ENCODE measurements at places on chromosomes 7 and 10.

DNA sequence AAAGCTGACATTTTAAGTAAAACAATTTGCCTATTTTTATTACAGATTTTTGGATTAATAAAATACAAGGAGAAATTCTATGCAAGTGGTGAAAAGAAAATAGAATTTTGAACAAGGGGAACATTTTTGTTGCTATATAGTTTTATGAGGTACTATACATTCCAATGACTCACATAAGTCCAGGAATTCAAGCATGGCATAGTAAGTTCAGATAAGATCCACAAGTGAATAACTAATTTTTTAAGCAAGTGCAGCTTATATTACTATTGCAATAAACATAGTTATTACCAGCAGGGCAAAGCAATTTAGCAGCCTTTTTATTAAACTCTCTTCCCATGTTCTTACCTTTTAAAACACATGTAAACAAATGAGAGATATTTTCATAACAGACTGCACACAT lies 1123.5 kb upstream of the LRRN3 start:
- H3K4me3 ChIP-seq, result no peak overlapping the region
- no peaks in the 10 kb centered on the region for H3K27me3 ChIP-seq
- H3K36me3 ChIP-seq, result no peaks in the 10 kb centered on the region
- H3K4me1 ChIP-seq, result no peaks in the 10 kb centered on the region
- no peak overlapping the region for H3K27ac ChIP-seq
- no peak for ATAC-seq

- no peak overlapping the region for H3K27ac ChIP-seq
- no peak overlapping the region for H3K4me3 ChIP-seq
- no peaks in the 10 kb centered on the region for H3K4me1 ChIP-seq
- peaks cover 55% of the 10 kb centered on the region for H3K27me3 ChIP-seq
Observed at GRCh38 chr10:128147064-128147463, 20.8 kb upstream of the MKI67 start.

DNA sequence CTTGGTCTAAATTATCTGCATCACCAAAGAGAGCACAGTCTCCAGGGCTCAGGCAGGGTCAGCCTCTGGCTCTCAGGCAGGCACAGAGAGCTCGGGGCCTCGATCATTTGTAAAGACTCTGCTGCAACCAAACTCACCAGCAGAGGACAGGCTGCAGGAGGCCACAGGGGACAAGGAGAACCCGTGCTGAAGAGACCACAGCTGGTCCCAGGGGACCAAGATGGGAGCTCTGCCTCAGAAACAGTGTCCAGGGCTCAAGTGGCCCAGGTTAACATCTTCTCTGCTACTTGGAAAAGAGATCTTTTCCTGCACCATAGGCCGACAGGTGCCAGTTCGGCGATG lies 543.2 kb downstream of the PTPRN2 start:
- H3K4me1 ChIP-seq, result no peaks in the 10 kb centered on the region
- H3K27ac ChIP-seq, result no peak overlapping the region
- H3K4me3 ChIP-seq, result no peak overlapping the region
- H3K36me3 ChIP-seq, result no peaks in the 10 kb centered on the region
- no peak for ATAC-seq

DNA sequence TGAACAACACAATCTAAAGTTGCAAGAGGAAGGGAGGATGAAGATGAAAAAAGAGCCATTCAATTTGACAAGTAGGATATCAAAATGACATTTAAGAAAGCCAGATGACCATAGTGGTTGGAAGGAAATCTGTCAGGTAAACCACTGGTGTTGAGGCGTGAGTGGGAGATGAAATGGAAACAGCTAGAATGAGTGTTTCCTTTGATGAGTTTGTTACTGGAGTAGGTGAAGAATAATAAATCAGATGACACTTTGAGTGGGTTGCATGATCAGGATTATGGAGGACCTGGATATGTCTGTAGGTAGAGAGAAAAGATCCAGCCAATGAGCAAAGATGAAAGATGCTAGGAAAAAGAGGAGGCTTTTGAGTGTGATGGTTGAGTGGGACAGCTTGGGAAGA lies 33.1 kb downstream of the AKR1B1 start:
- no peaks in the 10 kb centered on the region for H3K36me3 ChIP-seq
- no peak for ATAC-seq
- H3K4me1 ChIP-seq, result no peaks in the 10 kb centered on the region
- H3K27me3 ChIP-seq, result peaks cover 9% of the 10 kb centered on the region

- no peak overlapping the region for H3K27ac ChIP-seq
- H3K27me3 ChIP-seq, result no peaks in the 10 kb centered on the region
- H3K4me3 ChIP-seq, result no peak overlapping the region
- H3K36me3 ChIP-seq, result no peaks in the 10 kb centered on the region
- no peak for ATAC-seq
- H3K4me1 ChIP-seq, result no peaks in the 10 kb centered on the region
Observed at GRCh38 chr7:109259151-109259550, 689.5 kb downstream of the DNAJB9 start.

- ATAC-seq, result no peak
- no peak overlapping the region for H3K27ac ChIP-seq
- H3K27me3 ChIP-seq, result no peaks in the 10 kb centered on the region
- no peak overlapping the region for H3K4me3 ChIP-seq
Observed at GRCh38 chr10:63605197-63605967, 84.2 kb downstream of the REEP3 start.

DNA sequence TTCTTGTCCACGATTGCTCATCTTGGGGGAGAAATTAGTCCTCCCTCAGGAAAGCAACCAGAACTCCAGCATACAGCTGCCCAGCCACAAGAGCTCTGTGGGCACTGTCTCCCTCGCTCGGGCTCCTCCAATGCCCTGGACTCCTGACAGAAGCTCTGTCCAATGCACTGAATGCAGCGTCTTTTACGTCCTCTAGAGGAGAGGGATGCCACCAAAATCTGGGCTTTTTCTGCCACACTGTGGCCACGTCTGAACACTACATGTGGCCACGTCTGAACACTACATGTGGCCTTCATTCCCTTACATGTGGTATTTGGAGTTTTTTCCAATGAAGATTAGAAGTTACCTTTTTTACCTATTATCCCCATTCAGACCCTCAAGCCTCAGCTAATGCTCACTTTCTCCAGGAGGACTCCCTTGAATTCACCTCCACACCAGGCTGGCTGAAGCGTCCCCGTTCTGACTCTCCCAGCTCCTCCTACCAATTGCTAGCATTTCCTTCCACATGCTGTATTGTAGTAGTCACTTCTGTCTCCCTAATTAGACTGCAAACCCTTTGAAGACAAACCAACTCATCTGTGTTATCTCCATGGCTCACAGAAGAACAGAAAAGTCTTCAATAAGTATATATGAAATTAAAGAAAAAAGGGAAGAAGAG lies 134.3 kb upstream of the PDE1C start:
- no peaks in the 10 kb centered on the region for H3K36me3 ChIP-seq
- ATAC-seq, result peak; percentile 90
- peaks cover 7% of the 10 kb centered on the region for H3K4me1 ChIP-seq
- peak overlapping the region; percentile 36 for H3K4me3 ChIP-seq

DNA sequence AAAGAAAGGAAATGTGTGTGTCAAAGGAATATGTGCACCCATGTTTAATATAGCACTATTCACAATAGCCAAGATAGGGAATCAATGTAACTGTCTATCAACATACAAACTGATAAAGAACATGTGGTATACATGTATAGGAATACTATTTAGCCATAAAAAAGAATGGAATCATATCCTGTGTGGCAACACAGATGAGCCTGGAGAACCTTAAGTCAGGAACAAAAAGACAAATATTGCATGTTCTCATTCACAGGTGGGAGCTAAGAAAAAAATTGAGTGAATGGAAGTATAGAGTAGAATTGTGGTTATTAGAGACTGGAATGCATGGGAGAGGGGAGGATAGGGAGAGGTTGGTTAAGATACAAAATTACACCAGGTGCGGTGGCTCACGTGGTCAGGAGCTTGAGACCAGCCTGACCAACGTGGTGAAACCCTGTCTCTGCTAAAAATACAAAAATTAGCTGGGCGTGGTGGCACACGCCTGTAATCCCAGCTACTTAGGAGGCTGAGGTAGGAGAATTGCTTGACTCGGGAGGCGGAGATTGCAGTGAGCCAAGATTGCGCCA lies 10.5 kb downstream of the URGCP start:
- H3K36me3 ChIP-seq, result peaks cover 6% of the 10 kb centered on the region
- ATAC-seq, result no peak
- peaks cover 5% of the 10 kb centered on the region for H3K4me1 ChIP-seq
- H3K27ac ChIP-seq, result no peak overlapping the region

DNA sequence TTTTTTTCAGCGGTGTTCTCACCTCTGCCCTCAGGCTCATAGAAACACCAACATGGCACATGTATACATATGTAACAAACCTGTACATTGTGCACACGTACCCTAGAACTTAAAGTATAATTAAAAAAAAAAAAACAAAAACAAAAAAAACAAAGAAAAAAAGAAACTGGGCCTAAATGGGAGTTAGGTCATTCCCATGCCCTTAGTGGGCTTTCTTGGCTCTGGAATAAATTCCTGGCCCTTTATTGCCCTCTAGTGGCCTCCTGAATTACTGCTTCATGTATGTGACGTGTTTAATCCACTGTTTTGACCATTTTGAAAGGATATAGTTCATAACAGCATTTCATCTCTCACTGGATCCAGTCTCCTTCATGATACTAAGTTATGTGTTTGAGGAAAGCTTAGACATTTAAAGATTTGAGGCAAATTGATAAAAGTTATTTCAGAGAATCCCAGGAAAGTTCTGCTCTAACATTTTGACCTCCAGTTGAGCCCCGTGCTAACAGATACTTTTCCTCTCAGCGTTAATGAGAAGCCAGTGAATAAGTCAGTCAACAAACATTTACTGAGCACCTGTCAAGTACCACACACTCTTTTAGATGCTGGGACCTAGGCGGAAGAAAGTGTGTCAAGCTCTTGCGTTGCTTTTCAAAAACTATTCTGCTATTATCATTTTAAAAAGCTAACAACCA lies 54.7 kb upstream of the SYPL1 start:
- H3K27ac ChIP-seq, result peak overlapping the region; percentile 53
- no peaks in the 10 kb centered on the region for H3K27me3 ChIP-seq
- ATAC-seq, result peak; percentile 60
- peaks cover 22% of the 10 kb centered on the region for H3K4me1 ChIP-seq

- no peak for ATAC-seq
- no peaks in the 10 kb centered on the region for H3K36me3 ChIP-seq
- H3K4me1 ChIP-seq, result no peaks in the 10 kb centered on the region
- no peak overlapping the region for H3K27ac ChIP-seq
Observed at GRCh38 chr7:38385682-38386081, 112.2 kb upstream of the TARP start.

- H3K36me3 ChIP-seq, result no peaks in the 10 kb centered on the region
- H3K4me3 ChIP-seq, result no peak overlapping the region
- ATAC-seq, result no peak
- no peaks in the 10 kb centered on the region for H3K4me1 ChIP-seq
- H3K27me3 ChIP-seq, result no peaks in the 10 kb centered on the region
Observed at GRCh38 chr10:95579835-95580535, 18.8 kb upstream of the SORBS1 start.

DNA sequence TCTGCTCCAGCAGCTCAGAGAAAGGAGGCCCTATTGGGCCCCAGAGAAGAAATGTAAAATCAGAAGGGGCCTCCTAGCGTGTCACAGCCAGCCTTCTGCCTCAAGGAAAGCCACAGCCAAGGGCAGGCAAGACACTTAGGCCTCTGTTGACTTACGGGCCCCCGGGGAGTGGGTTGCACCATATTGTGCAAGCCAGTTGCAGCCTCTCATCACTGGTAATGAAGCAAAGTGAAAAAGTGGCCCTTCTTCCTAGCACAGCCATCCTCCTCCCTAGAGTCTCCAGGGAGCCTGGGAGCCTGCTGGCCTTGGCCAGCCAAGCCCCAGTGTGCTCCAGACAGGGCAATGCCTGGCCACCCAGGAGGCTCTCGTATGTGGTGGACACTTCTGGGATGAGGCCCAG lies 56.2 kb upstream of the GDF10 start:
- H3K4me1 ChIP-seq, result no peaks in the 10 kb centered on the region
- H3K27ac ChIP-seq, result no peak overlapping the region
- no peak overlapping the region for H3K4me3 ChIP-seq
- peaks cover 1% of the 10 kb centered on the region for H3K27me3 ChIP-seq
- H3K36me3 ChIP-seq, result no peaks in the 10 kb centered on the region

DNA sequence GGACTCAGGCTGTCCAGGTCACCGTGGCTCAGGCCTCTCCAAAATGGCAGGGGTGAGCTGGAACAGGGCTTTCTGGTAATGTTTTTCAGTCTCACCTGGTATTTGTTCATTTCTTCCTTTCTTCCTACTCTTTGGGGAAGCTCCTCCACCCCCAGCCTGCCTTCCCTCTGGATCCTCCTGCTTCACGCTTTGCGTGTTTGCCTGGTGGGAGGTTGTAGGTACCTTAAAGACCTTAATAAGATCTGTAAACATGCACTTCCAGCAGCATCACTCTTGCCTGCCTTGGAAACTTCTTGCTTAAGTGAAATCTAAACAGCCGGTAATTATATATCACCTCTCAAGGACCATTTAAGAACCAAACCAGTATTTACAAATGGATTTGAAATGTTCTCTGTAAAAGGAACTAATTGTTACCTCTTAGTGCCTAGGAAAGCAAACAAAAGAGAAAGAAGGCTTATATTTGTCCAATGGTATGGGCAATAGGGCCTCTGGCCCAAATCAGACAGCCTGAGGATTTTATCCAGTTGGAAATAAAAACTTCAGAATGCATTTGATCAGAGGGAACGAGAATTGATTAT lies 339.9 kb downstream of the CCSER2 start:
- no peak overlapping the region for H3K27ac ChIP-seq
- H3K27me3 ChIP-seq, result no peaks in the 10 kb centered on the region
- H3K4me1 ChIP-seq, result no peaks in the 10 kb centered on the region
- H3K4me3 ChIP-seq, result no peak overlapping the region
- no peaks in the 10 kb centered on the region for H3K36me3 ChIP-seq

DNA sequence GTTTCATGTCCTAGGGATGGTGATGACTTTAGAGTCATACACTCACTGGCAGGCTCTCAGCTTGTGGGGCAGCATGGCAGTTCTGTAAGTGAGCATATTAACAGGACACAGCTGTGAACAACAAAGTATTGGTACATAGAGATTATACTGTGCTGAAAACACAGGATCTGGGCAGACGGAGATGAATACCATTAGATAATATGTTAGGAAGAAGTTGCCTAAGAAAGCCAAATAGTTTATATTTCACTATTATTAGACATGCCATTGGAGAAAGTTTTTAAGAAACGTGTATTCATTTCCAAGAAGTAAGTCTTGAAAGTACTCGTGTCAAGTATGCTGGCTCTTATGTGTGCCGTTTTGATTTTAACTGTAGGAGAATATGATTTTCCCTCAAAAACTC lies 274.5 kb downstream of the INHBA start:
- H3K36me3 ChIP-seq, result no peaks in the 10 kb centered on the region
- H3K27me3 ChIP-seq, result no peaks in the 10 kb centered on the region
- ATAC-seq, result peak; percentile 13

GRCh38 chr10:48913674-48914073 lies 26.0 kb downstream of the LRRC18 start:
- H3K27ac ChIP-seq, result no peak overlapping the region
- no peaks in the 10 kb centered on the region for H3K36me3 ChIP-seq
- no peaks in the 10 kb centered on the region for H3K4me1 ChIP-seq
- no peak overlapping the region for H3K4me3 ChIP-seq
- no peak for ATAC-seq

Data from gastroesophageal sphincter (tissue), 4 donors.